ENCODE measurements at places on chromosomes 2 and 18.
A peak's percentile ranks its signal among the peaks of the same experiment; 100 is the strongest.

DNA sequence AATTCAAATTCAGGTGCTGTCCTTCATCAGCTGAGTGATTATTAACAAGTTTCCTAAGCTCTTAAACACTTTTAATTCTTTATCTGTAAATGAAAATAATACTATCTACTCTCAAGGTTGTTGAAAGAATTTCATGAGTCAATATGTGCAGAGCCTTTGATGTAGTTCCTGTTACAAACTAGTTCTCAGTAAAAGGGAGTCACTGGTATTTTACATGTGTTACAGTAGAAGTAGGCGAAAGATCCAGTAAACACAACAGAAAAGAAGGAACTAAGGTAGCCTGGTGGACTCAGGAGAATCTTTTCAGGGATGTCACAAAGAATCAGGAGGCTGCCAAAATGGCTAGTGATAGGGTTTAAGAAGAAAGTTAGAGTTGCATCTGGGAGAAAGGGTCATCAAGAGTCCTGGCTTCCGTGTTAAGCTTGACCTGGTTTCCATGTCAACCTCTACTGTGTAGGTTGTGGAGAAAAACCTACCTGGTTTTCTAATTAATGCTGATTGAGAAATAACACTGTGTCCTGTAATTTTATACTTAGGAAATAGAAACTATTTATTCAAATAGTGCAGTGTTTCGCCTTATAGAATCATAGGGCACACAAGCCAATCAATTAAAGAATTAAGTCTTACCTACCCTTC is 58.3 kb upstream of the TRIB2 start:
- no peaks in the 10 kb centered on the region for H3K4me1 ChIP-seq
- H3K36me3 ChIP-seq = no peaks in the 10 kb centered on the region
- no peaks in the 10 kb centered on the region for H3K27me3 ChIP-seq
- no peak overlapping the region for H3K27ac ChIP-seq
- peak; percentile 10 for DNase-seq
- H3K4me3 ChIP-seq = no peak overlapping the region

DNA sequence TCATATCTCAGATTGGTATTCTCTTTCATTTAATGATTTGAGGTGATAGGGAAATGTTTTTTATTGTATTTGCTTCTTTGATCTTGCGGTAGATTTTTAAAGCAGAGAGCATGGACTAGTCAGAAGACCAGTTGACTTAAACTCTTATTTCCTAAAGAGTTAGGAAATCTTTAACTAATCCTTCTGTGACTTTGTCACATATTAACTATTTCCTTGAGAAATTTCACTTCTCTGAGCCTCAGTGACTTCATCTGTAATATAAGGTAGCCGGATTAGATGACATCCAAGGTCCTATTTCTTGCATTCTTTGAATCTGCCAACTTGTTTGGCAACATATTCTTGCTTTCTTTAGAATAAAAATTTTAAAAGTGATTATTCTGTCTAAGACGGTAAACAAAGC is 55.6 kb downstream of the MTX2 start:
- no peaks in the 10 kb centered on the region for H3K36me3 ChIP-seq
- DNase-seq = no peak
- H3K4me3 ChIP-seq = no peak overlapping the region
- peaks cover 7% of the 10 kb centered on the region for H3K4me1 ChIP-seq

DNA sequence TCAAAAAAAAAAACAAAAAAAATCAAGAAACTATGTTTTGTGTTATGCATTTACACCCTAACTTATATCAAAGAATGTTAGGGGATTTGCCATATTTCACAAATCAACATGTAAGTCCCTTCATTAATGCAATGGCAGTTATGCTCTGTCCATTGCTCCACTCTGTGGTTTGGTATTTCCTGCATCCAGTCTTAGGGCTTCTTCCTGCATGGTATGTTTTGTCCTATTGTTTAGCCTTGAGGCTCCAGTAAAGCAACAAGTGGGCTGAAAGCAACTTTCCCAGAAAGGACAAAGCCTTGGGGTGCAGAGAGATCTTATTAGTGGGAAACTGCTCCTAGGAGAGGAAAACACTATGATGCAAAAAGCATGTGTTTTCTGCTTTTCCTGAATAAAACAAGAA is 474.1 kb downstream of the IRS1 start:
- no peak overlapping the region for H3K4me3 ChIP-seq
- no peak for DNase-seq
- no peaks in the 10 kb centered on the region for H3K4me1 ChIP-seq
- no peaks in the 10 kb centered on the region for H3K36me3 ChIP-seq
- no peaks in the 10 kb centered on the region for H3K27me3 ChIP-seq

- H3K27ac ChIP-seq = no peak overlapping the region
- no peaks in the 10 kb centered on the region for H3K27me3 ChIP-seq
- H3K36me3 ChIP-seq = no peaks in the 10 kb centered on the region
- no peak overlapping the region for H3K4me3 ChIP-seq
- DNase-seq = no peak
Observed at GRCh38 chr18:63889626-63890025, 2.1 kb downstream of the SERPINB2 start.

DNA sequence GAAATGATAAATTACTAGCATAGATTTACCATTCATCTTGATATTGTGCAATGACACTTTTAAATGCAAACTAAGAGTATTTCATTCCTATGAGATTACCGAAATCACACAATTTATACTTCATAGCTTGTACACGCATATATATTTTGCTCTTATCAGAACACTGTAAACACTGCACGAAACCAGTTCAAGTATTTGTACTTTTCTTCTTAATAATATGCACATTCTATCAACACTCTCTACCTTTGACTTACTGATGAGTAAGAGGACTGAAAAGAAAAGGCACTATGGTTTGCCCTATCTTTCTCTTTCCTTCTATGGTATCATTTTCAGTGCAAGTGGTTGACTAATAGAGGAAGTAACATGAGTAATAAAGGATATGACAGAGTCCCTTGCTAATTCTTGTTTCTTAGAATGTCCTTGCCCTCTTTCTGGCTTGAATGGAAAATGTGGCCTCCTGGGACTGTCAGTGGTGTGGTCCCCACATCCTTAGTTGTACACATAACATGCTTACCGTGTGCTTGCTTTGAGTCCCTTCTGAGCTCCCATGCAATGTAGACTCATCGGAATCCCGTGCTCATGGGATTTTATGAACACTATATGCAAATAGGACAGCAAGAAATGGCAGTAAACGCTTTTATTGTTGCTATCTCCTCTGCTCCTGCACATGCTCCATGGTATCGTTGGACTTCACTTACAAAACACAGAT is 363.5 kb upstream of the TNP1 start:
- H3K36me3 ChIP-seq = no peaks in the 10 kb centered on the region
- H3K4me3 ChIP-seq = no peak overlapping the region
- DNase-seq = no peak
- no peaks in the 10 kb centered on the region for H3K4me1 ChIP-seq
- no peak overlapping the region for H3K27ac ChIP-seq
- no peaks in the 10 kb centered on the region for H3K27me3 ChIP-seq
